ENCODE measurements at places on chromosomes 4 and X.

DNA sequence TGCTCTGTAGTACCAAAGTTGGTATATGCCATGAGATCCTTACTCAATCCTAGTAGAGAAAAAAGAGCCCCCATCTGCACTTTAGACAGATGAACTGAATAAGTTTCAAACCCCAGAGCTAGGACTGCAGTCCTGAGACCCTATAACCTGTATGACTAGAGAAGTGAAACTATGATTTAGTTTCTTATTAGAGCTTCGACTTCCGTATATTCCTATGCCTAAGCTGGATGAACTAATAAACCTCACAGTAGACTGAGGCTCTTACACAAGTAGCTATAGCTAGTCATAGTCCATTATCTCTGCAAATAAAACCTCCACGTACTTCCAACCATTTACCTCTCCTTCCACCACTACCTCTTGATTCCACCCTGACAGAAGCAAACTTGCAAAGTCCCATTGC lies 6.3 kb upstream of the OTUD4 start:
- DNase-seq, result no peak

DNA sequence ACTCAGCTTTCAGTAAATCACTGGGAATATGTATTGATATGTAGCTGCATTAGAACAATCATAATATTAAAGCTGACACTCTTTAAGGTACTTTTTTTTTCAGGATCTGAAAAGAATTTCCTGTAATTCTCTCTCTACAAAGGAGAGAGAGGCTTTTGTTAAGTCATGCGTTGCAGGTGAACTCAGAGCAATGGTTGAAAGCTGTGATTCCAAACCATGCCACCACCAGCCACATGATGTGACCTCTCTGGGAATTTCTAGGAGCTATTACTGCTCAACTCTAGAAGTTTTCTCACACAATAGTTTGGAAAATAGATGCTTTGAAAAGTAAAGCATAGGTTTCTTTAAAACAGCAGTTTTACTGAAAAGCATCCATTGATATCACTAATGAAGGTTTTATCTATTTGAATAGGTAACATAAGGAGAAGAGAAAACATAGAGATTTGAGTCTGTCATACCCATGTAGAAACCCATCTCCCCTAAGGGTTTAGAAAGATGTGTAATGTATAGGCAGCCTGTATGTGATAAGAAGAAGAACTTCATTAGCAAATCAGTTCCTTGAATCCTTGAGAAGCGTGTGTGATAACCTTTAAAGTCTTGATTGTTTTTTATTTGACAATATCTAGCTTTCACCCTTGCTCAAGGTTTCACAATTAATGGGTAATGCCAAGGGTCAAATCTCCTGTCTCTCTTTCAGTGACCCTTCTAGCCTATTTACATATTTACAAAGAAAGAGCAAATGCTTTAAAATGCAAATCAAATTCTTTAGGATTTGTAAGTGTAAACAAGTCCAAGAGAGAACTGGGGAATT lies 161.0 kb upstream of the ANKRD50 start:
- no peak for DNase-seq

GRCh38 chr4:21802406-21802805 lies 146.2 kb downstream of the KCNIP4 start:
- DNase-seq, result no peak

- no peak for DNase-seq
Measured at GRCh38 chr4:145847764-145848163, 90.9 kb downstream of the ZNF827 start.

DNA sequence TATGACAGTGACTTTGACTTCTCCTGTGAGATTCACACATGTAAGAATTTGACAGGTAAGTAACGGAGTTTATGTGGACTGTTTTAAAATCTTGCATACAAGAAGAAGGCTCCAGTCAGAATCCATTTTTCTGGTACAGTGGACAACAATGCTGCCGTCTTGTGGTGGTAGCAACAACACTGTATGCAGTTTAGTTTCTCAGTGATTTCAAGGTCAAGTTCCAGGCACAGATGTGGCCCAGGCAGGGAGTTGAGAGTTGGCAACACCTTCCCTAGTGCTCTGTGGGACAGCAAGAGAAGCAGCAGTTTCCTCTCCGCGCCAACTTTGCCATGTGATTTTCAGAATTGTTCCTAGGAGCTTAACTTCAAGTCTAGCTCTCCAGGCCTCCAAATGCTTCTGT lies 56.0 kb upstream of the STPG2 start:
- no peak for DNase-seq

GRCh38 chrX:68508799-68509198 lies 9.9 kb downstream of the YIPF6 start:
- DNase-seq, result no peak

DNA sequence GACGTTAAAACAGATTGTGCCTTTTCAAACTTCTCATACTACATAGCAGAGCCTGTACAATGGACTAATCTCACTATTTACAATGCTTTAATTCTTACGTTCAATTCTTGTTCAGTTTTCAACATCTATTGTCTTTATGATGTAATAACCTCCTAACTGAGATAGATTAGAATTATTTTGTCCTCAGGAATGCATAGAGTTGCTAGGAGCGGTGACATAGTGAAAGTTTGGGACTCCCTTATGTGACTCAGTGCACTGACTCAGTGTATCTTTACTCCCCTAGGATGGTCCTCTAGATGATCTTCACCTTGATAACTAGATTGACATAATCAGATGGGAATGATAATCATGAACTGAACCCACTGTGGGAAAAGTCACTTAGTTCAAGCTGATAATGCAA lies 151.5 kb downstream of the VEGFC start:
- no peak for DNase-seq

DNA sequence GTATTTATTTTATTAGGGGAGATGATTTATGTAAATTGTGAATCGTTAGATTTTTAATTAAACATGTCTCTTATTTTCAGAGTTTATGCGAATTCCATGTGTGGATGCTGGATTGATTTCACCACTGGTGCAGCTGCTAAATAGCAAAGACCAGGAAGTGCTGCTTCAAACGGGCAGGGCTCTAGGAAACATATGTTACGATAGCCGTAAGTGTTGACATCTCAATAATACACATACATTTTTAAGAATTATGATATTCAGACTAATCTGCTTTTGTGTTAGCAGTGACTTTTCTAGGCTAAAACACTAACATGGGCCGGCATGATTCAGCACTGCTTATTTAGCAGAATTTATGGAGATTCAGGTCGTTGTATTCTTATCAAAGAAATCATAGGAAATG lies 91.2 kb downstream of the RAP1GDS1 start:
- DNase-seq, result no peak

DNA sequence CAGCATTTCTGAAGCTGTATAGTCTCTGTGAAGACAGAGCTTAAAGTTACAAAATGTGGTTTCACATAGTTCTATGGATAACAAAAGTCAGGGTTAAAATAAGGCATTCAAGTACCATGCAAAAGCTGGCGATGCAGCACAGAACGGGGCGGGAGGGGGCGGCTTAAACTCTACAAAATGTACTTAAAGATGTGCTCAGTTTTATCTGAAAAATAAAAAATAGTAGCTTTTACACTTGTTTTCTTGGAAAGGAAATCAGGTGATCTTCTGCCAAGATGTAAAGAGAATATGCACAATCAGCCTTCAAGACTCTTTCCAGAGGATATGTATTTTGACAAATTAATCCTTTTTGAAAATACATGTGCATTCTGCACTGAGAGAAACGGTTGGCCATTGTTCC lies 301.7 kb upstream of the EMCN start:
- DNase-seq, result no peak

DNA sequence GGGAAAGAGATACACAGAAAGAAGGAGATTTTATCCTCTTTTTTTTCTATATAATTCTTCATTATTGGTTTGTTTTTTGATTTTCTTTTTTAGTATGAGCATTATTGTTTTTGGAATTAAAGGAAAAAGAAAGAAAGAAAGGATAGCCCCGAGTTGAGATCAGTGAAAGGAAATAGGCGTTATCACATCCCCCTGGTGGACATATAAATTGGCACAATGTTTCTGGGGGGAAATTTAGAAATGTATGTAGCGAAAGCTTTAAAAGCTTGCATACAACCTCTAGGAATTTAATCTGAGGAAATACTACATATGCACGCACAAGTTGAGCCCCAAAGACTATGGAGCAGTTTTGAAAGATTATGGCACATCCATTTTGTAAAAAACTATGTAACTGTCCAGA lies 226.3 kb upstream of the LDB2 start:
- DNase-seq, result no peak

GRCh38 chr4:13891544-13891939 lies 264.0 kb upstream of the BOD1L1 start:
- no peak for DNase-seq

DNA sequence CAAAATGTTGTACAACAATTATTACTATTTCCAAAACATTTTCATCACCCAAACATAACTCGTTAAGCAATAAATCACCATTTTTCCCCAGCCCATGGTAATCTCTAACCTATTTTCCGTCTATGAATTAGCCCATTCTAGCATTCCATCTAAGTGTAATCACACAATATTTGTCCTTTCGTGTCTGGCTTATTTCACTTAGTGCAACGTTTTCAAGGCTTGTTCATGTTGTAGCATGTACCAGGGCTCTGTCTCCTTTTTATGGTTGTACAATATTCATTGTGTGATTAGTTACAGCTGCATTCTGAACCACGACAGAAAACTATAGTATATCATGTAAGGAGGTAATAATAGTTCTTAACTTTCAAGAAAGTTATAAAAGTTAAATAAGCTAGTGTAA lies 656.0 kb upstream of the HS3ST1 start:
- no peak for DNase-seq

GRCh38 chrX:100829730-100830129 lies 9.5 kb downstream of the CSTF2 start:
- peak; percentile 43 for DNase-seq

DNA sequence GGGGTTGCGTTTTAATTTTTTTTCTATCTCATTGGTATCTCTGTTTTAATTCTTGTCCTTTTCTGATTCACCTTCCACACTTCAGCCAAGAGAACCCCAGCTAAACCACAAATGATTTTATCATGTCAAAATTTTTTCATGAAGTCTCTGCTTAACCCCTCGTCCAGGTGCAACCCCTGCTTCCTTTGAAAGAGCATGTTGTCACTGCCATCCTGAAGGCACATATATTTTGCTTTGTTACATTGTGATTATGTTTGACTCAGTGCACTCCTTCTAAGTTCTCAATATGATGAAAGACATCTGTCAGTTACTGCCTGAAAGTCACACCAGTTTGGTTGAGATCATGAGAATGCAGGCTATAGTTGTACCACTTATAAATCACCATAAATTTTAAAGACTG lies 99.9 kb upstream of the FMR1 start:
- no peak for DNase-seq

DNA sequence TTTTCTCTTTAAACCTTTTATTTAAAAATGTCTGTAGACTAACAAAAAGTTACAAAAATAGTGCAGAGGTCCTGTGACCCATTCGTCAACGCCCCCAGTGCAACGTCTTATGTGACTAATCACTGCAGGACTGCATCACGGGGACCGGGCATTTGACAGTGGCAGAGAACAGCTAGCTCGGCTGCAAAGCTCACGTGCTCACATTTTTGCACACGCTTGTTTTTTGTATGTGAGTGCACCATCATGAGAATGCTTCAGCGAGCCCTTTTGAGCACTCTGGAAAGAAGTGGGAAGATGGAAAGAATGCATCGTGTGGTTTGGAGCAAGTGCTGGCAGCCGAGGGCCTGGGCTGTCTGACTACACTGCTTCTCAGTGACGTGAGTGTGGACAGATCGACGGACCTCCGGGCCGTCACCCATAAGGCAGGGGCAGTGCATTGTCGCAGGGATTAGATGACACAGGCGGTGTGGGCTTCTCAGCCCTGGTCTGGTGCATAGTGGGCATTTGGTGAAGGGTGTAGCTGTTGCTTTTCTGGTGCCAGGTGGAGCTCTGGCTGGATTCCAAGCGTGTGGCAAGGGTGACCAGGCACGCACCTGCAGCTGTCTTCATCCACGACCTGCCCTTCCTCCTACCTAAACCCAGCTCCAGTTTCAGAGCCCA lies 17.7 kb downstream of the SPON2 start:
- no peak for DNase-seq

DNA sequence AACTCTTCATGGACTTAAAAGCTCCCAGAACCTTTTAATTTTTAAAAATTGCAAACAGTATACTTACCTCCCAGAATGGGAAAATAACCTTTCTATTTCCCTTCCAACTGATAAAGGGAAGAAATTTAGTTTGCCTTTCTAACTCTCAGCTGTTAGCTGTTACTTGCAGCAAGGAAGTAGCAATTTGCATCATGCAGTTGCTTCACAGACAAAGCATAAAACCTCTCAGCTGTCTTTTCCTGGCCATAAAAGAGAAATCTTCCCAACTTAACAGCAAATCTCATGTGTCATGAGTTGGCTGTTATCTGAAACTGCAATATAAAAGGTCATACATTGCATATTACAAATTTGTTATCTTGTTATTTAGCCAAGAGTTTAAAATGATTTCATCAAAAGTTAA lies 18.4 kb downstream of the C4orf17 start:
- DNase-seq, result no peak

GRCh38 chrX:154775419-154776349 lies 13.0 kb downstream of the DKC1 start:
- no peak for DNase-seq

- no peak for DNase-seq
Measured at GRCh38 chr4:93084599-93085305, 743.8 kb upstream of the ATOH1 start.

- no peak for DNase-seq
Measured at GRCh38 chr4:7780751-7781348, 158.8 kb downstream of the AFAP1 start.

DNA sequence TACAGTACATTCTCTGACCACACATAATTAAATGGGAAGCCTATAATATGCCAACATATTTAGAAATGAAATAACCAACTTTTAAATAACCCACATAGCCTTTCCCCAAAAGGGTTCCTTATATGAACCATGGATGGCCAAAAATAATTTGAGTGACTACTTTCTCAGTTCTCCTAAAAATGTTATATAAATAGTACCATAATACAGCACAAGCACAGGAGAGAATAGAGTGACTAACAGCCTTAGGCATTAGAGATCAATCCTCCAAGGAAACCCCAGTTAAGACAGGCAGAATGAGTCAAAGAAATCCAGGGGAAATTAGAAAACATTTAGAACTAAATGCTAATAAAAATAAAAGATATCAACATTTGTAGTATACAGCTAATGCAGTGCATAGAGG lies 50.2 kb downstream of the ANKRD17 start:
- DNase-seq, result no peak

- no peak for DNase-seq
Measured at GRCh38 chr4:55754754-55755350, 64.7 kb upstream of the EXOC1L start.

DNA sequence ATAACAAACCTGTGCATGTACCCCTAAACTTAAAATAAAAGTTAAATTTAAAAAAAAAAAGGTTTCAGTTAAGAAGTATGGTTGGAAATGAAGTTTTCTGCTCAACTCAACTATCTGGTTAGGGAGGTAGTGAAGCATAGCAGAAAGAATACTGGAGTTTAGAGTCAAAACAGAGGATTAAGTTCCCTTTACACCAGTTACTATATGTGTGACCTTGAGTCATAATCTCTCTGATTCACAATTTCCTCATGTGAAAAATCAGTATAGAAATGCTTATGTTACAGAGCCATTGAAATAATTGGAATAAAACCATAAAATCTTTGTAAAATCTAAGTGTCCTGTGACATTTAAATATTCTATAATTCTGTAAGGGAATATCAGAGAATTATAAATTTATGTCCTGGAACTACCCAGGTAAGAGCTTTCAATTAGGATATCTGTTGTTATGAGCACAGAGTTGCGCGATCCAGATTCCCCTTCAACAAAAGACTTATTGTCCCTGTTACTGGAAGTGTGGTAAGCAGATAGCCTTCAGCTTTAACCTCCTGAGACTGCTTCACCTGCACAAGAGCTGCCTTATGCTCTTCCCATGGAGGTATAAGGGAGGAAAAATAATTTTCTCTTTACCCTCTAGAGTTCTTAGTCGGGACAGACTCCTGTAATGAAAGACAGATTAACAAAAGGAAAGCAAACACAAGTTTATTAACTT lies 203.8 kb upstream of the NRK start:
- DNase-seq, result no peak

Measured in GM06990 (cell line).